ENCODE measurements at places on chromosomes 16 and 17. TPM values are rescaled to one million over a fixed set of nuclear protein-coding genes. Genes with fewer than 3 reads are reported as not detected.

The WDR81 gene
- total RNA-seq, result 21.1 TPM

GRCh38 chr17:29959658-29960337 lies 18.4 kb downstream of the EFCAB5 start:
- no peak overlapping the region for H3K27ac ChIP-seq
- H3K27me3 ChIP-seq, result no peaks in the 10 kb centered on the region
- H3K4me1 ChIP-seq, result no peaks in the 10 kb centered on the region
- no peak overlapping the region for H3K4me3 ChIP-seq
- H3K36me3 ChIP-seq, result no peaks in the 10 kb centered on the region

DNA sequence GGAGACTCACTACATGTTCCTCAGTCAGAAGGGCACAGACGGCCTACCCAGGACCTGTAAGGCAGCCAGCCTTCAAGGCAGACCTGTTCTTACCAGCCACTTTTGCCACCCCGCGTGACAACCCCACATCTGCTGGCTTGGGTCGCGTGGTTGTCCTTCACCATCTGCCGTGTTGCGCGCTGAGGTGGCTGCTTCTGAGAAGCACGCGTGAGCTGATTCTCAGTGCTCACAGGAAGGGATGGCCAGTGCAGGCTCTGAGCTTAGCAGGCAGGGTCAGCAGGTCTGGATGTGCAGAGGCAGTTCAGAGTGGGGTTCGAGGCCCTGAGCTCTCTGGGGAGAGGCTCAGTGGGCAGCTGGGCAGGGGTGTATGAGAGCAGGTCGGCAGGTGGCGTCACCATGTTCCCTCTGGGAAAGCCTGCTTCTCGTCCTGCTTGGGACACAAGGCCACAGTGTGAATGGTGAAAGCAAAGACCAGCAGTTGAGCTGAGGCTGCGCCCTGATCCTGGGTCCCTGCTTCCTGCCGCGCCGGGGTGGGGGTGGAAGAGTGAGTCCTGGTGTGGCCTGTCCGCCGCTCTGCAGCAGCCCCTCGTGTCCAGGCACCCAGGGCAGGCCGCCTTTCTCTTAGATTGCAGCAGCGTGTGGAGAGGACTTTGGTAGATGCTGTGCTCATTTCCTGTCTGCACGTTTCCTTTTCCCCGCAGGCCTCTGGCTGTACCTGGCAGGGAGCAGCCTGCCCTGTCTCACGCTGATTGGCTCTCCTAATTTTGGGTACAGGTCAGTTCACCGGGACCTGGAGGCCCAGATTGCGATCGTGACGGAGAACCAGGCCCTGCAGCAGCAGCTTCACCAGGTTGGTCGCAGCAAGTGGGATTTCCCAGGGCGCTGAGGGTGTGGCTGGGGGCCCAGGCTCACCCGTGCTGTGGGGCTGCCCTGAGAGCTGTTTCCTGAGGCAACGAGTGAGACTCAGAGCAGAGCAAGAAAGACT lies 36.0 kb downstream of the PGS1 start:
- peak overlapping the region; percentile 42 for H3K4me3 ChIP-seq
- peak; percentile 26 for DNase-seq
- H3K27me3 ChIP-seq, result no peaks in the 10 kb centered on the region
- H3K4me1 ChIP-seq, result peaks cover 56% of the 10 kb centered on the region

DNA sequence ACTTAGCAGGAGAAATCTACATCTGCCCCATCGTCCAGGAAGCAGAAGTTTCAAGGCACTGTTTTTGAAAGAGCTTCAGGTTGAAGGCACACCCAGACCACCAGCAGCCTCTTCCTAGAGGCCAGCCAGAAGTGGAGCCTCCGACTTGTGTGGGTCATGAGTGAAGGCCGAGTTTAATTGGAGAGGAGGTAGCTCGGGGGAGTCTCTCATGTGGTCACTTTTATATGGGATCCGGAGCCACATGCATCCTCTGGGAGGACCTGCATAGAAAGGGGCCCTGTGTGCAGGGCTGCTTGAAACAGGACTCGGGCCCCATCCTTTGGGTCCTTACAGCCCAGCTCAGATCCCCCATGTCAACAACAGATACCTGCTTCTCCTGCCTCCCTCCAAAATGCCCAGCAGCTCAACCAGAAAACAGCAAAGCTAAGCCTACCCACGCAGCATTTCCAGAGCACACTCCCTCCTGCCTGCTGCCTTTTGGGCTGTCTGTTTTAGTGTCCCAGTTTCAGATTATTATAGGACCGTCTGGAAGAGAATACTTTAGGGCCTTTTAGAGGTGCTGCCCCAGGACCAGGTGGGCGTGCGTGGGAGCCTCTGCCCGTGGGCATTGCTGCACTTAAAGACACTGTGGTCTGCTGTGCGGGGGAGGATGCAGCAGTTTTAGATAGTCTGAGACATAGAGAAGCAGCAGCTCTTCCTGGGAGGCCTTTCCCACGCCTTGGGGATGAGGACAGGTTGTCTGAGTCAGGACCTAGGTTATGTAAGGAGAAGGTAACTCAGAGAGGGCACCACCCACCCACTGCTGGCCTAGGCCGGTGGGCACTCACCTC lies 29.5 kb downstream of the MPRIP start:
- no peaks in the 10 kb centered on the region for H3K27me3 ChIP-seq
- H3K4me3 ChIP-seq, result no peak overlapping the region
- H3K36me3 ChIP-seq, result no peaks in the 10 kb centered on the region
- peak; percentile 15 for DNase-seq

GRCh38 chr16:11349599-11350276 lies 4.5 kb downstream of the RMI2 start:
- H3K27me3 ChIP-seq, result peaks cover 4% of the 10 kb centered on the region
- H3K4me1 ChIP-seq, result peaks cover 21% of the 10 kb centered on the region
- no peak overlapping the region for H3K4me3 ChIP-seq
- H3K36me3 ChIP-seq, result no peaks in the 10 kb centered on the region
- H3K27ac ChIP-seq, result no peak overlapping the region

DNA sequence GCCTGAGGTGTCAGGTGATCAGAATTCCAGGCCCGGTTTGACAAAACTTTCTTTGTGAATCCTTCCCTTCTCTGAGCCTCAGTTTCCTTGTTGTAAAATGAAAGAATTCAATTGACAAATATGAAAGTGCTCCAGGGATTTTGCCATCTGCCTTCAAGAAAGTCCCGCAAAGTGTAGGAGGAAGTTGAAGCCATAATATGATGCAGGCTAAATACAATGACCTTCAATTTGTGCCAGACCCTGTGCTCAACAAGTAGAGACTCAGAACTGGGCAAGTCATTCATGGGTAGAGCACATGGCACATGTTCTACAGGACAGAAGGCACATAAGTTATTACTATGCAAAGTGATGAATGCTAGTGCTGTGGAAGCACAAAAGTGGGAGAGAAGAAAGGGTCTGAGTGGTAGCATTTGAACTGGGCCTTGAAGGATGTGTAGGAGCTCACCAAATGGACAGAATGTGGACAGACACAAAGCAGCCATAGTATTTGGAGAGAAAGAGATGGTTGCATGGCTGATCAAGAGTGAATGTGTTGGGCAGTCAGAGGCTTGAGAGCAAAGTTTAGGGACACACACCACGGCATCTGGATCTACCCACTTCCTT lies 2.4 kb upstream of the SCIMP start:
- peak overlapping the region; percentile 41 for H3K27ac ChIP-seq
- no peaks in the 10 kb centered on the region for H3K36me3 ChIP-seq
- peaks cover 35% of the 10 kb centered on the region for H3K4me1 ChIP-seq
- H3K4me3 ChIP-seq, result no peak overlapping the region
- no peaks in the 10 kb centered on the region for H3K27me3 ChIP-seq

DNA sequence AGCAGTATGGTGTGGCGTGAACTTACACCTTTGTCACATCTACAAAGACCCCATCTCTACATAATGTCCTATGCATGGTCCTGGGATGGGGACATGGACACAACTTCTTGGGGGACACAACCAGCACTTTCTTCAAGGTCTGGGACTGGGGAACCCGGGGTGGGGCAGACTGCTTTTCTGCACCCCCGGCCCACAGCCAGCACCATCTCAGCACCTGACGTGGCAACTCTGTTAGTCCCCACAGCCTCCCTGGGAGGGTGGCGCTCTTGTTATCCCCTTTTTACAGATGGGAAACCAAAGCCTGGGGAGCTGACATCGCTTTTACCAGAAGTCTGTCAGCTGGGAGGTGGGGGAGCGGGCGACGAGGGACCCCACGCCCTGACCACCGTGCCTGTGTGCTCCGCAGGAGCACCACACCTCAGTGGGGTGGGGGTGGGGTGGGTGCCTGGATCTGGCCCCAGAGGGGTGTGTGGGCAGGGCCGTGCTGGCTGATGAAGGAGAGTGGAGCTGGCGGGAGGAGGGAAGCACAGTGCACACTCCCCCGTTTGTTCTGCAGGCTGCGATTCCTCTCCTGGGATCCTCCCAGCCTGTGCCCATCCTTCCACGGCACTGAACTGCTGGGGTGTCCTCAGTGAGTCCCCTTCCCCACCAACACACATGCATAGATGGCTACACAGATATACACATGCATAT lies 115.4 kb upstream of the GSE1 start:
- H3K27ac ChIP-seq, result no peak overlapping the region
- H3K27me3 ChIP-seq, result no peaks in the 10 kb centered on the region
- H3K4me1 ChIP-seq, result no peaks in the 10 kb centered on the region
- no peak overlapping the region for H3K4me3 ChIP-seq
- no peak for DNase-seq

DNA sequence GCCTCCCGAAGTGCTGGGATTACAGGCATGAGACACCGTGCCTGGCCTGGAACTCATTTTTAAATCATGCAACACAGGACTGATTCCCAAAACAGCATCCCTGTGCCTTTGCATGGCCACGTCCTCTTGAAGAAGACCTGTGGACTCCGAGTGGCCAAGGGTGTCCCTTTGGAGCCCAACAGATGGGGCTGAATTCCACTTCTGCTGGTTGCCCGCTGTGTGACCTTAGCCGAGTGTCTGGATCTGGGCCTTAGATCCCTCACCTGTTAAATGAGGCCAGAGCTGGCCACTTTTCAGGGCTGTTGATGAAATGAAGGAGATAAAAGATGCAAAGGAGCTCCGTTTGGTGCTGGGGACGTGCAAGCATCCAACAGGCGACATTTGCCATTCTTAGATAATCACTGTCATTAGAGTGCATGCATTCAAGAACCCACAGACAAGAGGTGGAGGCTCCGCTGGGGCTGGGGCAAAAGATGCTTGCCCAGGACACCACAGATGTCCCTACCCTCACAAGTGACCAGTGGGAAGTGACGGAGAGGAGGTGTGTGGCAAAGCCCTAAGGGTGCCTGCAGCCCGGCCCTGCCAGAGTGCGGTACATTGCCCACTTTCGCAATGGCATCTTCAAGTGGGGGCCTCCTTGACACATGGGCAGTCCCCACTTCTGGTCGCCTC lies 354.1 kb upstream of the TNRC6C start:
- H3K27me3 ChIP-seq, result no peaks in the 10 kb centered on the region
- no peak overlapping the region for H3K27ac ChIP-seq
- H3K4me3 ChIP-seq, result no peak overlapping the region
- no peak for DNase-seq

DNA sequence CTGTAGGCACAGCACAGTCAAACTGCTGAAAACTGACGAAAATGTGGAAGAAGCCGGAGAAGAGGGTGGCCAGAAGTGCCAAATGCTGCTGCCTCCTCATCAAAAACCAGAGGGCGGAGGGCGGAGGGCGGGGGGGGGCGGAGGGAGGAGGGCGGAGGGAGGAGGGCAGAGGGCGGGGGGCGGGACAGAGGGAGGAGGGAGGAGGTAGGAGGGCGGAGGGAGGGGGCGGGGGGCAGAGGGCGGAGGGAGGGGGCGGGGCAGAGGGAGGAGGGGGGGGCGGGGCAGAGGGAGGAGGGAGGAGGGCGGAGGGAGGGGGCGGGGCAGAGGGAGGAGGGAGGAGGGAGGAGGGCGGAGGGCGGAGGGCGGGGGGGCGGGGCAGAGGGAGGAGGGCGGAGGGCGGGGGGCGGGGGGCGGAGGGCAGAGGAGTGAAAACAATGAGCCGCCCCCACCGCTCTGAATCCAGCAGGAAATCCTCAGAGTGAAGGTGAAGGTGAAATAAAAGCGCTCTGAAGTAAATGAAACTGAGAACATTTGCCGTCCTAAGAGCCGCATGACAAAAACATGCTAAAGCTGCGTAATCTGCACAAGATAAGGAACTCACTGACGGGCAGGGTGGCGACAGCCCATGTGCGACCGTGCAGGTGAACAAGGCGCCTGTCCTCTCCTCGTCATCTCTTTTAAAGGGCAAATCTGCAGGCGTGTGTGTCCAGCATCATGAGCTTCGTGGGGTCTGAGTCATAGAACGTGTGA lies 22.6 kb upstream of the CBFA2T3 start:
- no peaks in the 10 kb centered on the region for H3K27me3 ChIP-seq
- no peaks in the 10 kb centered on the region for H3K36me3 ChIP-seq
- no peak overlapping the region for H3K4me3 ChIP-seq
- no peaks in the 10 kb centered on the region for H3K4me1 ChIP-seq

The CTRL gene
- total RNA-seq, result 4.1 TPM

The TEKT5 gene
- not detected for total RNA-seq

GRCh38 chr17:19268611-19269010 lies 31.4 kb downstream of the EPN2 start:
- H3K36me3 ChIP-seq, result no peaks in the 10 kb centered on the region
- no peak overlapping the region for H3K4me3 ChIP-seq
- no peaks in the 10 kb centered on the region for H3K4me1 ChIP-seq

The PIGS gene
- total RNA-seq, result 48.7 TPM
